ENCODE measurements at places on chromosomes 1 and 21. TPM values are rescaled to one million over a fixed set of nuclear protein-coding genes. Genes with fewer than 3 reads are reported as not detected.

Gene SEMA4A
- 20.8 TPM for total RNA-seq

Gene BECN2
- not detected for total RNA-seq

Gene SLC1A7
- total RNA-seq = not detected

Gene CYP4X1
- total RNA-seq = not detected

Gene DRAM2
- total RNA-seq = 33.0 TPM

Gene RAD54L
- total RNA-seq = 44.0 TPM

Gene CASQ1
- total RNA-seq = 0.35 TPM

Gene DENND2D
- 210 TPM for total RNA-seq

Gene CLIC6
- total RNA-seq = 0.08 TPM

Gene LRRC8C
- total RNA-seq = 55.6 TPM

Gene DNAJC6
- 5.4 TPM for total RNA-seq

Gene MFN2
- 52.1 TPM for total RNA-seq

Gene PEAR1
- 0.05 TPM for total RNA-seq

Gene PLA2G2D
- total RNA-seq = not detected

Gene INAVA
- total RNA-seq = 0.45 TPM

Gene LCE6A
- total RNA-seq = not detected

Gene CRB1
- total RNA-seq = not detected
